ENCODE measurements at places on chromosomes 4 and X.

- DNase-seq = no peak
Measured at GRCh38 chr4:15410750-15411149, 17.1 kb upstream of the C1QTNF7 start.

GRCh38 chr4:41134581-41134980 lies 79.8 kb downstream of the APBB2 start:
- DNase-seq = no peak

- DNase-seq = no peak
Measured at GRCh38 chrX:38081909-38082308, 75.6 kb downstream of the SYTL5 start.

- no peak for DNase-seq
Measured at GRCh38 chr4:3415471-3416141, 26.2 kb upstream of the HGFAC start.

- DNase-seq = no peak
Measured at GRCh38 chr4:64614276-64614675, 205.0 kb upstream of the TECRL start.

DNA sequence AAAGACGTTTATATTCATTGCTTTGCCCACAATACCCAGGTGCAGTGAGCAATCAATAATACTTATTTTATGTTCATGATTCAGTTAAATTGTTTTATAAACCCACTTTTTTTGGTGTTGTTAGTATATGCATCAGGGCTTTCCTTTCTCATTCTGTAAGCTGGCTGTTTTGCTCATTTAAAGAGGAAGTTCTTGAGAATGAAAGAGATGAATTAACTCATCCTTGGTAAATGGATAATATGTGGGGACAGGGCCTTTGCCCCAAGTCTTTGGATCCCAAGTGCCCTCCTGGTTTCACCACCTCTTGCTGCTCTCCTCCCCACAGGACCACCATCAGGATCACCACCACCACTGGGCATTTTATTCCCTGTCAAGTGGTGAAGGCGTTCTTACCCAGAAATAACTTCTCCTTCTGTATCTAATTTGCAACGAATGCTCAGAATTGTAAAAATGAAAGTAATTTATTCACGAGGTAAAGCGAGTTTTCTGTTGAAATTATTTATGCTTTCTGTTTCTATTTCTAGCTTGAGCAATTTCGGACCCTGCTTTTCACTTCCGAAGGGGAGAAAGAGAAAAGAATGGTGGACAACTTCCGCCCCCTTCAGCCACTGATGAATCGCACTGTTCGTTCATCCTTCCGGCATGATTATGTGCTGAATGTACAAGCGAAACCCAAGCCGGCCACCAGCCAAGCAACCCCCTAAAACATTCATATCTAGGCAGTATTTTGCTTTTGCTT lies 8.2 kb upstream of the ZRSR2 start:
- no peak for DNase-seq

DNA sequence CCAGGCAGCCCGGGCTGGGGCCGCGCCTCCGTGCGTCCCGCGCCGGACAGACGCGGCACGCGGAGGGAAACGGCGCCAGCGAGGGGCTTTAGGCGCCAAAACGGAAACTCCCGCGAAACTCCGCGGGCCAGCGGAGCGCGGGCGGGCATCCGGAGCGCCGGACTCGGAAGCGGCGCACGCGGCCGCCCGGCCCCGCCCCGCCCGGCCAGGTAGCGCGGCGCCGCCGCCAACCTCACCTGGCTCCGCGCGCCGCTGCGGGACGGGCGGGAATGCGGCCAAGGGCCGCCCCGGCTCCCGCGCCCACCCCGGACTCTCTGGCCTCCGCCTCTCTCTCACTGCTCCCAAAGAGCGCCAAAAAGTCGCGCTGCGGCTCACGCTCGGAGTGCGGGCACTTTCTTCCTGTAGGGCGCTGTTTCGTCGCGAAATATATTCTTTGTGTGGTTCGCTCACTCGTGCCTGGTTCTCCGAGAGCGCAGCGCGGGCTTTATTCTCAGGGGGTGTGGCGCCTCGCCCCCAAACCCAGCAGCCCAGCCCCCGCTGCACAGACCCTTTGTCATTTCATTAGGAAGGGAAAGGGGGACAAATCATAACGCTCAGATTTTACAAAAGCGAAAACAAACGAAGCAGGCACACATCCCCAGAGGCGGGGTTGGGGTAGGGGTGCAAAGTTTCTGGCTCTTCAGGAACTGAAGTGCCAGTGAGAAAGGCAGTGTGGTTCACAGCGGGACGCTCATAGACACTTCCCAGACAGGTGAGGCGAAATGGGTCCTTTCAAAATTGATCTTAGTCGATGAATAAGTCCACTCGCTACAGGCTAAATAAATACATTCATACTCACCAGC lies 961 bp upstream of the MBNL3 start:
- no peak for DNase-seq

- DNase-seq = no peak
Measured at GRCh38 chr4:183905593-183906488, 734 bp downstream of the STOX2 start.

GRCh38 chr4:90357117-90357710 lies 230.0 kb downstream of the CCSER1 start:
- DNase-seq = no peak

DNA sequence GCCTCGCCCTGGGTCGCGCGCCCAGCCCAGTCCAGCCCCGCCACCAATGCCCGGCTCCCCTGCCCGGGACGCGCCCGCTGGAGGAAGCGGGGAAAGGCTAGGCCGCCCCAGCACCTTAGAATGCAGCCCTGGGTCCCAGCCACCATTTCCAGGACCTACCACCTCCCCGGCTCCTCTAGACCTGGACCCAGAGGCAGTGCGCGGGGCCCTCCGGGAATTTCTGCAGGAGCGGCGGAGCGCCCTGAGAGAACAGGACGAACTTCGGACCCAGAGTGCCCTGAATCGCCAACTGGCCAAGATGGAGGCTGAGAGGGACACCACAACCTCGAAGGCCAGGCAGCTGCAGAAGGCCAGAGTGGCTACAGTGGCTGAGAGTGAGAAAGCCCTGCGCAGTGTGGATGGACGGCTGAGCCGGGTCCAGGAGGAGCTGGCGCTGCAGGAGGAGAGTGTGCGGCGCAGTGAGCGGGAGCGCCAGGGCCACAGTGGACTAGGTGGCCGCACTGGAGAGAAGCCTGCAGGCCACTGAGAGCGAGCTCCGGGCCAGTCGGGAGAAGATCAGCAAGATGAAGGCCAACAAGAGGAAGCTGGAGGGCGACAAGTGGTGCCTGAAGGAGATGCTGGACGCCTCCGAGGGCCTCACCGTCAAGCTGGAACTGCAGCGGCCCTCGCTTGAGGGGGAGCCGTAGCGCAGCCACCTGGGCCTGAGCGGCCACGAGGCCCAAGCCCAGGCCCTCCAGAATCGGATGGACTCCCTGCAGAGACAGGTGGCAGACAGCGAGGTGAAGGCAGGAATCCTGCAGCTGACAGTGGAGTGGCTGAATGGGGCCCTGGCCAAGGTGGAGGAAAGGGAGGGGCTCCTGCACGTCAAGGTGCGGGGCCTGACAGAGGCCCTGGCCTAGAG lies 15.5 kb downstream of the SMIM10L2A start:
- no peak for DNase-seq

DNA sequence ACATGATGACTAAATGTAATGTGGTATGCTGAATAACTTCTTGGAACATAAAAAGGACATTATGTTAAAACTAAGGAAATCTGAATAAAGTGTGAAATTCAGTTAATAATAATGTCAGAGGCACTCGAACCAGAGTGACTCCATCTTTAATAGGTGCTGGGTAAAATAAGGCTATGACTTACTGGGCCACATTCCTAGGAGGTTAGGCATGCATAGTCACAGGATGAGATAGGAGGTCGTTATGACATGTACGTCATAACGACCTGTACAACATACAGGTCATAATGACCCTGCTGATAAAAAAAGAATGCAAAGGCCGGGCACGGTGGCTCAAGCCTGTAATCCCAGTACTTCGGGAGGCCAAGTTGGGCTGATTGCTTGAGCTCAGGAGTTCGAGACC lies 28.9 kb upstream of the OPHN1 start:
- no peak for DNase-seq

DNA sequence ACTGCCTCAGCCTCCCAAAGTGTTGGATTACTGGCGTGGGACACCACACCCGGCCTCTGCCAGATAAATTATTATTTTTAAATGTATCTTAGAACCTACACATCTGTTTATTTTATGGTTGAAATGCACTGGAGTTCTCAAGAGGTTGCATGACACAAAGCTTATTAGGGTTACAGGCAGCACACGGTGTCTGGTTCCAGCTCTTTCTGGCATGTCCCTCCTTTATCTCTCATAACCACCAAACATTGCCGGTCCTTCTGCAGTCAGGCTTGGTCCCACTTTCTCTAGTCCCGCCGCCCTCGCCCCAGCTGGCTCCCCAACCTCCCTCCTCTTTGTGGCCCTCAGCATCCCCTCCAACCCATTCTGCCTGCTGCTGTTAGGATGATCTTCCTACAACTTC lies 39.7 kb upstream of the SPRY1 start:
- no peak for DNase-seq

- DNase-seq = no peak
Measured at GRCh38 chr4:139685180-139685579, 19.6 kb downstream of the MGST2 start.

DNA sequence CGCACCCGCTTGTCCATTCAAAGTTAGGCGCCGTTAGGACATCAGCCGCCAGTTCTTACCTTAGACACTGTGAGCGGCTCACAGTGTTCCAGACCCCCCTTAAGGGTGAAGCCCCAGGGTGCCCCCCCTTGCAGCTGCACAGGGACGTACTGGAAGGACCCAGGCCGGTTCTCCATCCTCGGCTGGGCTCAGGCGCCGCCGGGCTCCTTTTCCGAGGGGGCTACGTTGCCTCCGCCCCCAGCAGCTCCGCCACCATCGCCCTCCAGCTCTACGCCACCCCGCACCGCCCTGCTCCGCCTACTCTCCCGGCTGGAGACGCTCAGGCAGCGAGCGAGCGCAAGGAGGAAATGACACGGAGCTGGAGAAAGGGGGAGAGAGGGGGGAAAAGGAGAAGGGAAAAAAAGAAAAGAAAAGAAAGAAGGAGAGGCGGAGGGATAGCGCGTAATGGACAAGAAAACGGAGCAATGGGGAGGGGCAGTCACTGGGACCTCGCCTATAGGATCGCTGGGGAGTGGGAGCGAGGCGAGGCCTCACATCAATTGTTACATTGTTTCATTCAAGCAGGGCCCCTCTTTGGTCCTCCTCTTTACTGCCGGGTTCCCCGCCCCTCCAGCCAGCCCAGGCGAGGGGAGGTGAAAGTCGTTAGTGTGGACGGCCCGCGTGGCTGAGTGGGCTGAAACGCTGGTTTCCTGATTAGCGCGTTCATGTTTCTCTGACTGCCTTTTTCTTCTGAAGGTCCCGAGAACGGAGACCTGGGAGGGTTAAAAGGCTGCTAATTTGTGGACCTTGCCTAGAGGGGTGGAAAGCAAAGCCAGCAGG lies at the start of gene SHROOM4:
TSS of gene SHROOM4 (minus strand) at position 352 of the 819 bp plus-strand sequence. CDS start at position 176, 176 bp downstream.
- DNase-seq = no peak

GRCh38 chr4:16819652-16820051 lies 78.8 kb downstream of the LDB2 start:
- DNase-seq = no peak

DNA sequence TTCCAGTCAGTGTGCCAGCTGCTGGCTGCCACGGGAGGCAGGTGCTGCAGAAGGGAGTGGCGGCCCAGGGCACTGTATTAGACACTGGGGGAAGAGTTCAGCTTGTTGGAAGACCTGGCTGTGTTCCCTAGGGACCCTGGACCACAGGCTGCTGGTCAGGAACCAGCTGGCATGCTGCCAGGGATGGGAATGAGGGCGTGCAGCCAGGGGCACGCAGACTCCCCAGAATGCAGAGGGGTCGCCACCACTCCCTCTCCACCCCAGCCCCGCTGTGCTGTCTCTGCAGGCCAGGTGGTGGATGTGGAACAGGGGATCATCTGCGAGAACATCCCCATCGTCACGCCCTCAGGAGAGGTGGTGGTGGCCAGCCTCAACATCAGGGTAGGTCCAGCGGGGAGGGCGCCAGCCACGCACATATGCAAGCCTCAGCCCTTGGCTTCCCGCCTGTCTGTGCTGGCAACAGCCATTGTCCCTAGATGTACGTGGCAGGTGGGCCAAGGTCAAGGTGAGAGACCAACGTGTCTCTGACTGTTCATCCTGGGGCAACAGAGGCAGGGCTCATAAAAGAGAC lies 12.3 kb downstream of the ABCD1 start:
- no peak for DNase-seq

DNA sequence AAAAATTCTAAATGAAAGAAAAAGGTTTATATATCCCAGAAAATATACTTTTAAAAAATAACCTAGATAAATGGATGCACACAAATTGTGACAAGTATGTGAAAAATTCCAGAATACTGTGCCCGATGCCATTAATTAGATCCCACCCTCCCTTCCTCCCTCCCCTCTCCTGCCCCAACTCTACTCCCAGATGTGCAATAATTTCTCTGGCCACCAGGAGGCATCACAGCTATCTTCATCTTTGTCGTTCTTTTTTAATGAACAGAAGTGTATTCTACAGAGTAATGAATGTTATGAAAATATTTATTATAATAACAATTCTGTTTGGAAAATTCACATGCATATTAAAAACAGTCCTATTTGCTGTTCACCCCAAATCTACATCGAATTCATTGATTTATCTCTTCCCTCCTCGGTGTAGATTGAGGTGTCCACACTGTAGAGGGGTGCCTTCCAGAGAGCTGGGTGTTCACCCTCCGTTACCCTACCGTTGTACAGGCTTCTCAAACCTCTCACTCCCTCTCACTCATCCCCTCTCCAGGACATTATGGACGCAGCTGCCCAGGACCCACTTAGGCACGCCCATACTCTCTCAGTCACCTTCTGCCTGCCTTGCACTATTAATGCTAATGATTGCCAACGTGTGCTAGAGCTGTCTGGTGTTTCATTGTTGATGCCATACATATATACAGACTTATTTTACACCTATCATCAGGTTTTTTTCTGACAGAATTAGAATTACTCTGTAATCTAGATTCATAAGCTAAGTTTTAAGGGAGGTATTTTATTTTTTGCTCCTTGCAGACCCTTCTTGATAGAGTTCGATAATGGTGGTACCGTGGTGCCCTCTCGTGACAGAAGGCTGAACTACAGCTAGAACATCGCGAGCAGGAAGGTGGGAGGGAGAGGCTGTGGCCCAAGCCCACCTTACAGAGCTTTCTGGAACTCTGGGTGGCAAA lies 14.1 kb downstream of the RAB40AL start:
- DNase-seq = peak; percentile 21

GRCh38 chrX:138877746-138878145 lies 166.2 kb upstream of the FGF13 start:
- no peak for DNase-seq

- peak; percentile 40 for DNase-seq
Measured at GRCh38 chrX:74293343-74293946, 10.5 kb upstream of the ZCCHC13 start.

- no peak for DNase-seq
Measured at GRCh38 chr4:54099287-54099747, 646 bp upstream of the GSX2 start.

- no peak for DNase-seq
Measured at GRCh38 chr4:165715989-165716388, 157.0 kb upstream of the TLL1 start.

GRCh38 chrX:154350429-154351182 lies 23.8 kb downstream of the FLNA start:
- DNase-seq = no peak

Data from stimulated activated CD4-positive, alpha-beta T cell treated with anti-CD3 and anti-CD28 coated beads, Interleukin-1b, Interleukin-23, amount 100 ng/mL, for 1 hour (primary cell).